GDM1 (cell line): ENCODE measurements at places on chromosomes 1 and 21.

- no peak for DNase-seq
These were observed 255.7 kb upstream of the FMN2 start for GRCh38 chr1:239835946-239836440.

GRCh38 chr1:108077991-108078390, 113.0 kb upstream of the VAV3 start:
- DNase-seq, result no peak

- DNase-seq, result no peak
These were observed 28.1 kb downstream of the AHDC1 start for GRCh38 chr1:27575840-27576331.

DNA sequence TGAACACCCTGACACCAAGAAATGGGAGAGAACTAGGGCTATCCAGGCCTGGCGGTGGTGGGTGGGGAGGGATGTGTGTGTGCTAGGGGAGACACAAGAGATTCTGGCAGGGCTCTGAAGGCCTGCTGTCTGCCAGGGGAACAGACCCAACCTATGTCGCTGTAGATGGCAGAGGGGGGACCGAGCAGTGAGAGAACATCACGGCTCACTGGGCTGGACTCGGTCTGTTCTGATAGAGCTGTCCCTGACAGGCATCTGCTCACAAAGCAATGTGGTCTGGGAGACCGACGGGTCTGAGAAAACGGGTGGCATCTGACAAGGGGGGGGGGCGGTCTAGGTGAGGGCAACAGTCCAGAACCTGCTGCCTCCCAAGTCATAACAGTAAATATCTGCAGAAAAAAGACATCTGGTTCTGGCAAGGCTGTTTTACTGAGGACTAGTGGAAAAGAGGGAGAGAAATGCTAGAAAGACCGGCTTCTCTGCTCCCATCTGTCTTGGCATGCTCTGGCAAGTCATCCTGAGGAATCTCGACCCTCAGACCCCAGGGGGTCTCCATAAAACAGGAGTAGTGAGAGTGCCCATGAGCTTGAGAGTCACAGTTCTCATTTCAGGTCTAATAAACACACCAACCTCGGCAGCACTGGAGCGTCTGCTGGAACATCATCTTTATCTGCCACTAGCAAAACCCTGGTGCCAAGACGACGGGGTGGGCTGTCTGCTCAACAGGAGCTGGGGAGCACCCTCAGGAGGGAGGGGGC, 36.5 kb downstream of the SLC66A1 start:
- DNase-seq, result no peak

DNA sequence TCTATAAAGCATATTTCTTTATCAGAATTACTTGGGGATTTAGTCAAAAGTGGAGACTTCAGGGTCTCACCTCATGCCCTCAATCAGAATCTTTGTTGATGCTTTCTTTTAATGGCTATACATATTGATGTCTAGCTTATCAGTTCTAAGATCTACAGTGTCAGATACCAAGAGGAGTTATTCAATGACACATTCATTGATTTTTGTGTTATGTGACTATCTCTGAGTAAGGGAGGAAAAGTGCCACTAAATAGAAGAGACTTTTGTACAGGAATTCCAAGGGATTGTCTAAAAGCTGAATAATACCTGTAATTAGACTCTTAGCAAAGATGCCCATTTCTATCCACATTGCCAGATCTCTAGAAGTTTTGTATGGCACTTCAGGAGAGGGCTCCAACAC, 87.2 kb downstream of the HLX start:
- no peak for DNase-seq

DNA sequence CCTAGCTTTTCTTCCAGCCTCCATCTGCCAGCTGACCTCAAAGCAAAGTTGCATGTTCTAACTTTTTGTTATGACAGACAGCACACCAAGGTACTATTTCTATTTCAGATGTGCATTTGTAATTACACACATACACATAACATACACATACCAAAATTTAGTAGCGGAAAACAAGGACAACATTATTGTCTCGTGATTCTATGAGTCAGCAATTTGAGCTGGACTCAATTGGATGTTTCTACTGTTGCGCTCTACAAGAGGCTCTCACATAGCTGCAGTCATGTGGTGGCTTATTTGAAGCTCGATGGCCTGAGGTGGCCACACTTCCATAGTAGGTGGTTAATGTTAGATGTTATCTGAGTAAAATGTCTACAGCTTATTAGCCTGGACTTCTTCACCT, 1010.1 kb upstream of the B3GALT2 start:
- no peak for DNase-seq

GRCh38 chr21:37484535-37485474, 118.2 kb downstream of the DYRK1A start:
- no peak for DNase-seq

DNA sequence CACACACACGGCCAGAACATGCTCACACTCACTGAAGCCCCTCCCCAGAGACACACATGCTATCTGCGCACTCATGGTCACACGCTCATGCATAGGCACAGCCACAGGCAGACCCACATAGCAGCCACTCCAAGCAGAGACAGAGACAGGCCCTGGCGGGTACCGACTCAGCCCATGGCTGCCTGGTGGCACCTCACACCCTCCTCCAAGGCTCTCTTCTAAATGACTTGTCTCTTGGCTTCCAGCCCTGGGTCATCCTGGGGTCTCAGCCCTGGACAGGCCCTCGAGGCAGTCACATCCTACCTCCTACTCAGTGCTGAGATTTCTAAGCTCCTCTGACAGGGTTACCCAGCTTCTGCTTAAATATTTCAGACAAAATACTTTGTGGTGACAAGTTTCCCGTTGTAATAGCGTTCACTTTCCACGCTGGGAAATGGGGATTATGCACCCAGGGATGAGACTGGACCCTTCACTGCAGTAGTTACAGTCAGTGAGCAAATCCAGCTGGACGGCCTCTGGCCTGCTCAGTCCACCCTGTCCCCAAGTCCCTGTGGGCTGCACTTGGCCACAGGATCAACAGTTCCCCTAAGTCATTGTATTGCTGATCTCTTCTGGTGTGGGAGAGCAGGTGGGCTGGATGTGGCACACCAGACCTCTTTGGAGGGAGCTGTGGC, 2.9 kb upstream of the NFASC start:
- no peak for DNase-seq

GRCh38 chr1:77762072-77762476, 2.4 kb upstream of the USP33 start:
- DNase-seq, result no peak

DNA sequence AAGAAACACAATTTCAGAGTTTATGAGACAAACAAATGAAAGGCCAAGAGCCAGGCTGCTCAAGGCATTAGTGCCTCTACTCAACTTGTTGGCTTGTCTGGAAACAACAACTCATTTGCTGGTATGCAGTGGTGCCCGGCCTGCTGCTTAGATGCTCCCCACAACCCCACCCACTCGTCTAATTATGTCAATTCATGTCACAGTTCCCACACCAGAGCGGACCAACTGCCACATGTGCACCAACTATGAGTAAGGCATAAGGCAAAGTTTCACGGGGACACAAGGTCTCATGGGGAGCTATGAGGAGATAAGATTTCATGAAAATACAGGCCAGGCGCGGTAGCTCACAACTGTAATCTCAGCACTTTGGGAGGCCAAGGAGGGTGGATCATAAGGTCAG, 34.5 kb upstream of the LRRC38 start:
- DNase-seq, result no peak

GRCh38 chr1:6666696-6667095, 34.9 kb downstream of the DNAJC11 start:
- no peak for DNase-seq

DNA sequence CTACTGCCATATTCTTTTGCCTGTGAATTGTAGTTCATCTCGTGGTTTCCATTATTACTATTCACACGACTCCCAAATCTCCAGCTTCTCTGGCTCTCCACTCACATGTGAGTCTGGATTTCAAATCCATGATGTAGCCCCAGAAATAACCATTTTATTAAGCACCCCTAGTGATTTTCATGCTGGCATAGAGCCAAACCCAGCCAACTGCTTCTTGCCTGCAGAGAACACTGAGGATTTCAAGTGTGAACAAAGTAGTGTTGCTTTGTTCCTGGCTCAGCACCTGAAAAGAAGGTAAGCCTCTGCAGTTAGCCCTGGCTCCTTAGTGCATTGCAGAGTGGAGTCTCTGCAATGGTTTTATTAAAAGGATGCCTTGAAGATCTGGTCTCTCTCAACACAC, 25.9 kb downstream of the UTP25 start:
- no peak for DNase-seq

GRCh38 chr1:68087184-68087583, 36.8 kb upstream of the DIRAS3 start:
- no peak for DNase-seq

- DNase-seq, result no peak
These were observed 20.6 kb upstream of the PTTG1IP start for GRCh38 chr21:44893948-44894656.

DNA sequence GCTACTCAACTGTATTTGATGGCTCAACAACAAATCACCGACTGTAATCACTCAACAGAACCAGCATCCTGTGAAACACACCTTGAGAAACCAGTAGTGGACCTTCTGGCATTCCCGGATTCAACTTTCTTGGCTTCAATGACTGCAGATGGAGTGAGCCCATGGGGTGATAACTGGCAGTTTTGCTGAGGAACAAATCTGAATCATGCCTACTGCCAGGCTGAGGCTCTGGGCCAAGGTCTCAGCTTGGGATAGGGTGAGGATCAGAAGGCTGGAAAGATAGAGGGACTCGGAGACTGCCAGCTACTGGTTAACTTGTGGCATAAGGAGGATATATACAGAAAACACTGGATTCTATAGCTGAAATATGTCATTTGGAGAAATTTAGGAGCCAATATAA, 63.5 kb upstream of the DIRAS3 start:
- DNase-seq, result no peak

- DNase-seq, result peak; percentile 10
These were observed 99.6 kb downstream of the EIF4G3 start for GRCh38 chr1:21077085-21077484.

- no peak for DNase-seq
These were observed 1.5 kb upstream of the NCAM2 start for GRCh38 chr21:20996421-20997310.

DNA sequence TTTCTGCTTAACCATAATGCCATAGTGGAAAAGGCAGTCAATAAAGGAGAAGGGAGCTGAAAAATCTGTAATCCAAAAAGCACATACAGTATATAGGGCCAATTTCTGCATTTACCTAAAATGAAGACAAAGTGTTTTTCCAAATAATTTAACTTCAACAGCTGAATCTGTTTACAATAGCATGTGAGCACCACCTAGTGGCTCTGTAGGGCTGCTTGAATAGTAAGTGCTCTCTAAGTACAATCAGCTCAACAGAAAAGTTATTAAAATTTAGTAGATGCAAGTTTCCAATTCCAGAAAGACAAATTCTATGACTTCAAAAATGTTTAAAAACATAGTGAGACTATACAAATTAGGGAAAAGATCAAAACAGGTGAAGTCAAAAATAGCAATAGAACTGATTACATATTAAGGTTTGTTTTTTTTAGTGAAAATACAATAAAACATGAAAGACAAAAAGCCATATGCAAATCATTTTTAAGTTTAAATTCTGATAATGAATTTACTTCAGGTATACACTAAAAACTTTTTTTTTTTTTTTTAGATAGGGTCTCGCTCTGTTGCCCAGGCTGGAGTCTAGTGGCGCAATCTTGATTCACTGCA, 220.0 kb downstream of the SETD4 start:
- peak; percentile 36 for DNase-seq

GRCh38 chr1:3536420-3537195, 74.7 kb downstream of the MEGF6 start:
- DNase-seq, result no peak

- DNase-seq, result no peak
These were observed 11.3 kb upstream of the LRRC8D start for GRCh38 chr1:89809556-89809955.

DNA sequence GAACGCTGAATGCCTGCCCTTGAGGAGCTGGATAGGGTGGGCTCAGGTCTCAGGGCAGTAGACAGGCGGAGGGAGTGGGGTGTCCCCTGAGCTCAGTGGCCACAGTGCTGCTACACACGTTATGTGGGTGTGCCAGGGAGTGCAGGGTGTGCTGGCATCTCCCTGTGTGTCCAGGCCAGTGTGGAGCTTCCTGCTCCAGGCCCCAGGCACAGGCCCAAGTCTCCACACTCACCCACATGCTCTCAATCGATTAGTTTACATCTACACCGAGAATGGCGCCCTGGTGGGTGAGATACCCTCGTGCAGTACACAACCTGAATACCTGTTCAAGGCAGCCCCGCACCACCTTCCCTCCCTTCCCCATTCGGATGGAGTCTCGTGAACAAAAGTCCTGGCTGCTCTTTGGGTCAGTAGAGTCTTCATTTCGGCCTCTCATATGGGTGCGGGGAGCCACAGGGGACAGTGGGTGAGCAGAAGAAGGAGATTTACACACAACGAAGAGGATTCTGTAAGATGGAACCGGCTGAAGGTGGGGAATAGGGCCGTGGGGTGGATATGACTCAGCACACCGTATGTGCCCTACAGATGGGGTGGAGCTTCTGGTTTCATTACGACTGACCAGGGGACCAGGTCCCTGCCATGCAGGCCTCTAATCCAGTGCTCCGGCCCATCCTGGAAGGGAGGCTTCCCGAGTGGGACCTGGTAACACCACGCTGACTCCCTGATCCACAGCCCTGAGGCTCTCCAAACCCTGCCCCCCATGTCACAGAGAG, 93.3 kb downstream of the SPSB1 start:
- DNase-seq, result no peak

DNA sequence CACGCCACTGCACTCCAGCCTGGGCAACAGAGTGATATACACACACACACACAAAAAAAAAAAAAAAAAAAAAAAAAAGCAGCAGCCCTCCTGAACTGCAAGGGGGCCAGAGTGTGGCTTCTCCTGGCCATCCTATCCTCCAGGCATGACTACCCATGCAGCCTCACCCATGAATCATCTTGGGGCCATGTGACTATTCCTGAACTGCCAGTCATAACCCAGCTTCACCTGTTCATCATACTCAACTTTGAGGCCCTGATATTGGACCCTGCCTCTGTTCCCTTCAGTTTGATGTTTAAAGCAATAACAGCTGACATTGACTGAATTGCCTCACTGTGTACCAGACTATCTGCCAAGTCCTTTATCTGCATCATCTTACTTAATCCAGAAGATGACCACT, 2.8 kb upstream of the HPCAL4 start:
- DNase-seq, result no peak

GRCh38 chr1:192878249-192878648, 69.4 kb downstream of the RGS2 start:
- no peak for DNase-seq

GRCh38 chr1:231918239-231919015, 291.8 kb downstream of the DISC1 start:
- no peak for DNase-seq

DNA sequence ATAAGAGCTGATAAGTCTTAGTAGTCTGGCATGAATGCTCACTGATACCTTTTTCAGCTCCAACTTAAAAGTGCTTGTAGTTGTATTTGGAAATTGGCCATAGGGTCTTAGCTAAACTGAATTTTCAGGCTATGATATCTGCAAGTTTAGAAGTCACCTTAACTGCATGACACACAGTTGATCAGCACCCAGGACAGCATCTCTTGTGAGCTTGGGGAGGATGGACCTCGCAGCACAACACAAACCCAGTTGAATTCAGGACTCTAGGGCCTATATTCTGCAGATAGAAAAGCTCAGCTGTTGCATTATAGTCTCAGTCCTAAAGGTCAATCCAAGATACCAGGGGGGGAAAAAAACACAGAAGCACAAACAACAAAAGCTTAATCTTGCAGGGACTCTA, 394.3 kb downstream of the KCNH1 start:
- DNase-seq, result no peak
